Stimulated activated CD4-positive, alpha-beta T cell treated with anti-CD3 and anti-CD28 coated beads, Interleukin-1b, Interleukin-23, amount 100 ng/mL, for 1 hour (primary cell): ENCODE measurements at places on chromosomes 7 and 10.

GRCh38 chr7:4209126-4209525 is 473.0 kb upstream of the FOXK1 start:
- DNase-seq = no peak

GRCh38 chr10:126090911-126091728 is 194.8 kb downstream of the FANK1 start:
- no peak for DNase-seq

DNA sequence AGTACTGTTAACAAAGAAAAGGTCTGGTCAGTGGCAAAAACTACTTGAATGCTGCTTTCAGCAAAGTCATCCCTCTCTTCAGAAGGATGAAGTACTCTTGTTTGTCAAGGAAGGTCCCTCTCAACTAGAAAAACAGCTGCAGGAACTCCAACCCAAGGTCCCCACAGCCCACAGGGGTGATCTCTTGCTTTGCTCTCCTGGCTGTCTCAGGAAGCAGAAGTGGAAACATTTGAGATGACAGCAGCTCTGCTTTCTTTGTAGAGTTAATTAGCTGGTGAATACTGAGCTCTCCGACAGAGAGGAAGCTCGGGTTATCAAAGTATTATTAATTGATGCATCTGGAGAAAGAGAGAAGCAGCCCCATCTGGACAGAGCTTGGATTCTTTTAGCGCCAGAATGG is 25.4 kb upstream of the LRGUK start:
- DNase-seq = no peak

DNA sequence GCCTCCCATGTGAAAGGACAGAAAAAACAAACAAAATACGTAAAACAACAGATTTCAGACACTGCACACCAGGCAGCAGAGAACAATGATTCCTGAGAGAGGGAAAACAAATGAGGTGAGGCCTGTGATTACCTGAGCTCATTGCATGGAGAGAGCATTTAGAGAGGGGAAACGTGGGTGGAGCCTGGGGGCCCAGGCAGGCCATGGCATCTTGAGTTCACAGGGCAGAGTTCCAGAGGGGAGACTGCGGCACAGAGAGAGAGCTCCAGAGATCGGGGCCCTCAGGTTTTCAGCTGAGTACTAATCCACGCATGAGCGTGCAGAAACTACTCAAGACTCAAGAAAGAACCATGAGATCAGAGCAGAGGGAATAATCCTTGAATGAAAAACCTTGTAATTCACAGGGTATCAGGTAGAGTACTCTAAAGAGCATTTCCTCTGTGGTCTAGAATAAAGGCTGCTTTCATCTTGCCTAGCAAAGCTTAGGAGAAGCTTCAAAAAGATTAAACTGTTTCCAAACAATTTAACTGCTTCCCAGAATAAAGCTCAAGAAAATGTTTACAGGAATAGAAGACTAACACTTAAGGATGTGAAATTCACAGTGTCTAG is 46.6 kb upstream of the ARHGAP12 start:
- no peak for DNase-seq

GRCh38 chr10:49359349-49360270 is 36.3 kb downstream of the DRGX start:
- no peak for DNase-seq

- DNase-seq = no peak
Measured at GRCh38 chr10:116960066-116960776, 44.8 kb downstream of the SHTN1 start.

DNA sequence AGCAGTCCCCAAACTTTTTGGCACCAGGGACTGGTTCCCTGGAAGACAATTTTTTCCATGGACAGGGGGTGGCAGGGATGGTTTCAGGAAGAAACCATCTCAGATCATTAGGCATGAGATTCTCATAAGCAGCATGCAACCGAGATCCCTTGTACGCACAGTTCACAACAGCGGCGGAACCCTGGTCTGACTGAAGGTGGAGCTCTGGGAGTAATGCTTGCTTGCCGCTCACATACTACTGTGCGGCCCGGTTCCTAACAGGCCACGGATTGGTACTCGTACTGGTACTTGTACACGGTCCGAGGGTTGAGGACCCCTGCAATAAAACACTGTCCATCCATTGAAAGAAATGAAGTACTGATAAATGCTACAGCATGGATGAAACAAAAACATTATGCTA is 32.8 kb downstream of the MKRN1 start:
- DNase-seq = no peak

- DNase-seq = peak; percentile 87
Measured at GRCh38 chr7:76291351-76292212, 10.9 kb upstream of the HSPB1 start.

DNA sequence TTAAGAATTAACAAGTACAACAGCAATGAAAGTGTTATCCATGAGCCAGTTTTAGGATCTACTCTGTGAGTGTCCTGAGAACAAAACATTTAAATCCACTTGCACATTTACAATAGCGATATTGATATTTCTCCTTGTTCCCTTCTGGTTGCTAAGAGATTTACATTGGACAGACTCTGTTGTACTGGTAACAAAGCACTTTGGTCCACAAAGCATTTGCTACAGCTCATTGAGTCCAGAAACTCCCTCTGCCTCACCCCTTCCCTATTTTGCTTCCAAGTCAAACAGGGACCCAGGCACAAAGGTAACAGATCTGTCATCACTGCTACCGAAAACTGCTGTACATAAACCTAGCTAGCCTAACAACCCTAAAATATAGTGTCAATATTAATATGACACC is 2.1 kb downstream of the ANK3 start:
- no peak for DNase-seq

DNA sequence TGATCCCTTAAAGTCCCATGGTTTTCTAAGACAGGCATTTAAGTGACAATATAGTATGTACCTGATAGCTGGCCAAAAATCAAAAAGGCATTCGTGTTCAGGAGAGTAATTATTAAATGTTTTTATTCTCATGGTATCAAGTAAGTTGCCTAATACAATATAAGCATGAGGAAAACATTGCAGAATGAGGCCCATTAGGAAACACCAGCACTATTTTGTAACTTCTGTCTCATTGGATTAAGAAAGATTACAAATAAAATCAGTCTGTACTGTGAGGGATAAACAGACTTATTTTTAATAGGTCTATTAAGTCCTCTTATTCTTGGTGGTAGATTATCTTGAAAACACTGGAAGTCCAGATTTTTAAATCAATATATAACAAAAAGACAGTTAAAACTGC is 110.1 kb downstream of the SNX13 start:
- DNase-seq = no peak

- no peak for DNase-seq
Measured at GRCh38 chr10:34374356-34375045, 440.6 kb downstream of the PARD3 start.

- DNase-seq = no peak
Measured at GRCh38 chr7:23864973-23865372, 155.0 kb downstream of the STK31 start.

DNA sequence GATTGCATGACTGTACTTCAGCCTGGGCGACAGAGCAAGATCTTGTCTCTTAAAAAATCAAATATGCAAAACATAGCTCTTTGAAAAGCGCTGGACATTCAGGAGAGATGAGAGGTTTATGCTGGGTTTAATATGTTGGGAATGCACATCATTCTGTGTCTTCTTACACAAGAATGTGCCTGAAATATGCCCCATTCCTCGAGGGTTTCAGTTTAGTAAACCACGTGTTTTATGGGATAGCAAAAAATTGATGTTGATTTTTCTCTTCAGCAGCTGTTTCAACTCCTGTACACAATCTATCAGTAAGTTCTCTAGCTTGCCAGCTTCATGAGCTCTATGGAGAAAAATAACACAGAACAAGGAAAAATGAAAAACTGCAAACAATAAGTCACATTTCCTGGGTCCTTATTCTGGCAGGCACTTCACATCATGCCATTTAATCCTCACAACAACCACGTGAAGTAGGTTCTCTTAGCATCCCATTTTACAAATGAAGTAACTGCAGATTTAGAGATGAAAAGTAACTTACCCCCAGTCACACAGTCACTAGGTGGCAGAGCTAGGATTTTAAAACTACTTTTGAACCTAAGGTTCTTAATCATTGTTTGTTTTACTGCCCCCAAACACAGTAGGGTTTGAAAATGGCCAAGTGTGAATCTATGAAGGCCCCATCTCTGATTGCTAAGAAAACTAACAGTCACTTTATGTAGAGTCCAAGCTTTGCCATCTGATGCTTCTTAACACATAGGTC is 423.6 kb downstream of the PHTF2 start:
- DNase-seq = no peak

DNA sequence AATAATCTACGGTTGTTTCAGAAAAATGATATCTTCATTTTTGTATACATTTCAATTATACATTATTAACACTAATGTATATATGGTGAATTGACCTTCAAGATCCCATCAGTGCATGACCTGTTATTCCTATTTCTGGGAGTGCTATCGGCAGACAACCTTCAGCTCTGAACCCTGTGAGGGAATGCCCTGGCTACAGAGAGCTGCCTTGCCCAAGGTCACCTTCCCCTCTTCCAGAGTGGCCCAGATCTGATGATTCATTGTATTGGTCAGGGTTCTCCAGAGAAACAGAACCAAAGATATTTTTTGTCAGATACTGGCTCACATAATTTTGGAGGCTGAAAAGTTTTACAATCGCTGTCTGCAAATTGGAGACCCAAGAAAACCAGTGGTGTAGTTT is 235.5 kb downstream of the ZNF92 start:
- DNase-seq = no peak

- no peak for DNase-seq
Measured at GRCh38 chr7:117375380-117375779, 51.9 kb downstream of the ASZ1 start.

DNA sequence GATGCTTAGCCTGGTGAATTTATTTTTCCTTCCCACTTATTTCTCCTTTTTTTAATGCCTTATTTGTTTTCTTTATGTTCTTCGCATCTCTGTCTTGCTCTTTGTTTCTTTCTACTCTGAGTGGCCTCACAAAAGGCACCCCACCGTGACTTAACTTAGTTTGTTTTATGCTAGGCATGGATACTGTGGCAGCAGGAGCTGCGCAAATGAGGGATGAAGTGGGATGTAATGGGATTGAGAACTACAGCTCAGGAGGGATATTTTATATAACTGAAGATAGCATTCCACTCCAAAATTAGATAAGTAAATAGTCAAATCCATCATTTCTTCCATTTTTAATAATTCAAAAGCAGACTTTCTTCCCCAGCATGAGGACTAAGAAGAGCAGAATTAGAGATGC is 1.7 kb upstream of the CACNA2D1 start:
- no peak for DNase-seq

DNA sequence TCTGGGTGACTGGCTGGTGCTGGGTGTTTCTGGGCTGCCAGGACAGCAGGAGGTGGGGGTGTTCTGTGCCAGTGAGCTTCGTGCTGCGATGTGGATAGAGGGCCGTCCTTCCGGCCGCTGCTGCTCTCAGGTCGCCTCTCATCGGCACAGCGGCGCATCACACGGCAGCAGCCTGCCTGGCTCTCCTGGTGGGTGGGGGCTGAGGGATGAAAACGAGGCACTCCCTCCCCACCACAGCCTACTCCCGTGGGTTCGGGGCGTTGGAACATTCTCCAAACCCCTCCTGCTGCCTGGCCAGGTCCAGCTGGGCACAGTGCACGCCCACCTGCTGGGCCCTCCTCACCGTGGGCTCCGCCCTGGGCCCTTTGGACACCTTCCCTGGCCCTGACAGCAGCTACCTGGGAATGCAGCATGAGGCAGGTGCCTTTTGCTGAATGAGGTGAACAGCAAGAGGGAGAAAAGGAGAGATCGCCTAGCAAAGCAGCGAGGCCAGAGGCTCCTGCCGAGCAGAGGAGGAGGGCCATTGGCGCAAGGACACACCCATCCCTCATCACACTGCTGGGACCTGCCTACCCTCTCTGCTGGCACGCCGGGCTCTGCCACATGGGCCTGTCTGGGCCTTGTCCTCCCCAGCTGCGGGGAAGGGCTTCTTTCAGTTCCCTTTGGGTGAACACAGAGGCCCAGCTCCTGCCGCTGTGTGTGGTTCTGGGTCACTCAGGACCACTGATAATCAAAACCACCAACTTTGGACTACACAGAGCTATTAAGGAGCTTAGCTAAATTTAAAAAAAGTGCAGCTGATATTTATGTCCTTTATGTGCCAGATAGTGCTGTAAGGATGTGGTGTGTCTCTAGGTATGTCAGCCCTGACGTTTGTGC is 33.4 kb downstream of the INPP5A start:
- DNase-seq = no peak

DNA sequence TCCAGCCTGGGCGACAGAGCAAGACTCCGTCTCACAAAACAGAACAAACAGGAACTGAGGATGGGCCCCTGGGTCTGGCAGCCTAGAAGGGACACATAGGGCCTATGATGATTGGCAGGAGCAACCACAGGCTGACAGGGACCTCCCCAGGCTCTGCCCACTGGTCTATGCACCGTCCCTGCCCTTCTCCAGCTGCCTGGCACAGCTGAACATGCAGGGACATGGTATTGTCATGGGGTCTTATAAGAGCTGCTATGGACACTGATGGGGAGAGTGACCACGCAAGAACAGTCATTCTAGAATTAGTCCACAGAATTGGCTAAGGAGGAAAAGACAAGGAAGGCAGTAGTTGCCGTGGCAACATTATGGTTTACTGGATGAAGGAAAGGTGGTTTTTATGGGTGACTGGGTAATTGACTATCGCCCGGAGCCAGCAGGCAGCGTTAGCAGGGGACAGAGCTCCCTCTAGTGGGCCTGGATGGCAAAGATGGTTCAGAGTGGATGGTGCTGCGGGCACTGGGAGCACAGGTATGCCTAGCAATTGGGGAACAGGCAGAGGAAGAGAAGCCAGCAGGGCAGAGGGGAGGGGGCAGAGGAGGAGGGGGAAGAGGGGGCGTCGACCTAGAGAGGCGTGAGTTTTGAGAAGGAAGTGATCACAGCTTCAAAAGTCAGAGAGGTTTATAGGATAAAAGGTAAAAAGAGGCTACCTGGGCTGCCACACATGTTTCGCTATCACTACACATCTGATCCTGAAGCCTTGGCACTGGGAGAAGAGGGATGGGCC is 7.8 kb upstream of the TRIM56 start:
- peak; percentile 77 for DNase-seq

DNA sequence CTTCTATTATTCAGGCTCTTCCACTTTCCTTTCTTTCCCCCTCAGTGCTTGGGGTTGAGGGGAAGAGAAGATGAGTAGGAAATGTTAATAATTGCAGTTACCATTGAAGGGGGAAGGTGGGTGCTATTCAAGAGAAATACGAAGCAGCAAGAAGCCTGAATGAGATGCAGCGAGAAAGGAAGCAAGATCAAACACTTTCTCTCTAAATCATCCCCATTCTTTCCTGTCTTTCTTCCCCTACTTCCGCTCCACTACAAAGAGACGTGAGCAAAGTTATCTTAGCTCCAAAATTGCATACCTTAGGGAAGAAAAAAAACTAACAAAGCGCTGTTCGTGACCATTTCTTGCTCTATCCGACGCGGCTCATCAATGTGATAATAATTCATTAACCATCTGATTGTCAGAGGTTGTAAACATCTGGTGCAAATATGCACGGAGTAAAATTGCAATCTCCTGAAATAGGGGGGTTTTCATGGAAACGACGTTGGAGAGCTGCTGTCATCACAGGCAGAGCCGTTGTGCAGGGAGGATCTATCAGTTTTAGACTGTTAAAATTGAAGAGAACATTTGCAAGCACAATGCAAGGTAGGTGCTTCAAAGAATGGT is 15.2 kb upstream of the PARD3 start:
- no peak for DNase-seq
